A172 (cell line): ENCODE measurements at places on chromosomes 6 and 20.

GRCh38 chr6:28211840-28212509 is 13.1 kb upstream of the ZSCAN9 start:
- no peak for DNase-seq

- DNase-seq = no peak
Observed at GRCh38 chr20:57595041-57596030, 24.9 kb downstream of the ZBP1 start.

GRCh38 chr20:43590036-43590391 is 723 bp upstream of the IFT52 start:
- peak; percentile 17 for DNase-seq

DNA sequence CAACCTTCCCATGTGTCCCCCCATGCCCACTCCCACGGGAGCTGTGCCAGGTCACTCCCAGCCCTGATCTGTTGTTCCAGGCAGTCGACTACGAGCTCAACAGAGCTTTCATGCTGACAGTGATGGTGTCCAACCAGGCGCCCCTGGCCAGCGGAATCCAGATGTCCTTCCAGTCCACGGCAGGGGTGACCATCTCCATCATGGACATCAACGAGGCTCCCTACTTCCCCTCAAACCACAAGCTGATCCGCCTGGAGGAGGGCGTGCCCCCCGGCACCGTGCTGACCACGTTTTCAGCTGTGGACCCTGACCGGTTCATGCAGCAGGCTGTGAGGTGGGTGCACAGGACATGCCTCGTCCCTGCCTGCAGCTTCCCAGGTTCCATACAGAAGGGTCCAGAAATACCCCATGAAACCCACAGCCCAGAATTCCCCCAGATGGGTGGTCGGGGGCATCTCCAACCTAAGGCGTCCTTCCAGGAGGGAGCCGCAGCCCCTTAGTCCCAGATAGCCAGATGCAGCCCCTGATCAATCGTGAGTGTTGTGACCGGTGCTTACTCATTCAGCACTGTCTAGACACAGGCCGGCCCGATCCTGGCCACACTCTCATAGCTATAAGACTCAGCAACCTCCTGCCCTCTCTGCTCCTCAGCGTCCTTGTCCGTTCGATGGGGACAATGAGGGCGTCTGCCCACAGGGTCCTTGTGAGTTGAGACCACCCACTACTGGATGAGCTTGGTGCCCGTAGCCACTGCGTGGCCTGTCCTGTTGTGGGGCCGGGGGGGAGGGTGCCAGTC is 142.1 kb downstream of the TAF4 start:
- no peak for DNase-seq

DNA sequence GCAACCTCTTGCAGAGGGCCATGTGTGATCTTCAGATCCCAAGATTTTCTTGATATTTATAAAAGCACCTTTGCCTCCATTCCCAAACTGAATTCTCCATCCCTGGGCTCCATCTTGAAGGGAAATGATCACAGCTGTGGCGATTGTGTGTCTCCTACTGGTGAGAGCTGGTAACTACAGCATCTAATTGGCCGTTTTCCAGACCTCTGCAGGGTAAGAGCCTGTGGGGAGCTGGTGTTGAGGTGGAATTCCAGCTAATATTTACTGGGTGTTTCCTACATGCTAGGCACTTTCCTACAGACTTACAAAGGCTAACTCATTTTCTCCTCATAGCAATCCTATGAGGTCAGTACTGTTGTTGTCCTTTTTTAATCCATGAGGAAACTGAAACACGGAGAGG is 59.2 kb upstream of the FNDC1 start:
- peak; percentile 46 for DNase-seq

DNA sequence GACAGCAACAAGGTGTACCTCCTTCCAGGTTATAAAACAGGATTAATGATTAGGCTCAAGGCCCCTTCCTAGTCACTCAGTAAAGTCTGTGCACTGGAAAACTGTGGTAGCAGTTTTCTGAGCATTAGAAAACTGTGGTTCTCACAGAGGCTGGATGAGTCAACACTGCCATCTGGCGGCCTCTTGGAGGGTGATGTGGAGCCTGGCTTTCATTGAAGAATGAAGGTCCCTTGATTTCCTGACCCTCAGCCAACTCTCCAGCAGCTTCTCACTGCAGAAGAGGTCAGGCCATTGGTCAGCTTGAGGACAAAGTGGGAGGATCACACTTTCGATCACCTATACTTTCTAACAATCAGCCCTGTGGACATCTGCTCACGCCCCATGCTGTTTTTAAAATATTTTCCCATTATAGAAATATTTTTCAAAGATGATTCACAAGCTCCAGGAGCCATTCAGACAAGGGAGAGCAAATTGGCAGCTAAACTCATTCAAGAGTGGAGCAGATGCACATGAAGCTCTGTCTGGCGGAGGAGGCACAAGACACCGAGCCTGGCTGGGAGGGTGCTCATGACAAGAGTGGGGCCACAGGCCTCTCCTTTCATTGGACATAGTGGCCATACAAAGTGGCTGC is 23.2 kb downstream of the PSMB1 start:
- DNase-seq = peak; percentile 74
